Endothelial cell of umbilical vein (primary cell): ENCODE measurements at places on chromosomes 1 and 21. TPM values are rescaled to one million over a fixed set of nuclear protein-coding genes. Genes with fewer than 3 reads are reported as not detected.

NPL gene
- 0.14 TPM in 1 of 2 replicates, not detected in the other for polyA plus RNA-seq

GRCh38 chr1:65011983-65012382 is 45.6 kb upstream of the JAK1 start:
- no peak for DNase-seq

GRCh38 chr21:32340863-32341848 is 42.5 kb downstream of the MRAP start:
- no peak for DNase-seq

DNA sequence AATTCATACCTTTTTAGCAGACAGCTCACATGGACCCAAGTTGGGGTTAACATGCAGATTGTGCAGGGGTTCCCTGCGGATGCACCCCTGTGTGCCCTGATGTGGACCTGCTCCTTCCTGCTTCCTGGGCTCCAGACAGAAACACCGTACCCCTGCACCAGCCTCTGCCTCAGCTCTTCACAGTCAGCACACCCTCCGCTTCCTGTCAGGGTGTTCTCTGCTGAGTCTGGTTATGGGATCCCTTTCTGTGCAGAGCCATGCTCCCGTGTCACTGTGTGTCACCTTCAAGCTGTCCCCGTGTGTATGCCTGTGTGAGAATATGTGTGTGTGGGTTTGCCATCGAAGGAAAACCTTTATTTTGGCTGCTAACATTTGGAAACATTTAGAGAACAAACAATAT is 48.7 kb upstream of the KCNJ15 start:
- no peak for DNase-seq

DNA sequence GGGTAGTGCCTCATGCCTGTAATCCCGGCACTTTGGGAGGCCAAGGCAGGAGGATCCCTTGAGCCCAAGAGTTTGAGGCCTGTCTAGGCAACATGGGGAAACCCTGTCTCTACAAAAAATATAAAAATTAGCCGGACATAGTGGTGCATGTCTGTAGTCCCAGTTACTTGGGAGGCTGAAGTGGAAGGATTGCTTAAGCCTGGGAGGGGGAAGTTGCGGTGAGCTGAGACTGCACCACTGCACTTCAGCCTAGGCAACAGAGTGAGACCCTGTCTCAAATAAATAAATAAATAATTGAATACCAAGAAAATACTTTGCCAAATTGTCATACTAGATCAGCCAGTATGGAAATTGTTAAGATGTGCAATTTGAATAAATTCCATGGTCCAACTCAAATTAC is 5.9 kb upstream of the RBBP5 start:
- no peak for DNase-seq

GRCh38 chr1:217539510-217539909 is 91.4 kb downstream of the GPATCH2 start:
- DNase-seq: no peak
